ENCODE measurements at places on chromosomes 12 and 14.

DNA sequence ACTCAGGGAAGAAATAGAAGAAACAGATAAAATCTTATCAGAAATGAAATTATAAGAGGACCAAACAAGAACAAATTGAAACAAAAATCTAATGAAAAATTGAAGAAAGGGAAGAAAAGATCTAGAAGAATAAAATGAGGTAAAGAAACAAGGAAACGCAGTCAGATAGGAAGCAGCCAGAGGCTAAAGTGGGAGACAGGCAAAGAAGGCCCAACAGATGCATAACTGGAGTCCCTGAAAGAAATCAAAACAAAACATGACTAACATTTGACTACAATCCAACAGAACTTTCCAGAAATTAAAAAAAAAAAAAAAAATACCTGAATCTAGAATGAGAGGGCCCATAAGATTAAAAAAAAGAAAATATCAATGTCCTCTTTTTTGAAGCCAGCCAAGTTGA, 65.6 kb downstream of the AMN start:
- no peak for DNase-seq

GRCh38 chr14:98035396-98035795, 1236.6 kb downstream of the BCL11B start:
- DNase-seq, result no peak

GRCh38 chr14:57987051-57987450, 121.2 kb upstream of the SLC35F4 start:
- DNase-seq, result no peak

GRCh38 chr12:96194971-96195844, 1.0 kb downstream of the ELK3 start:
- peak; percentile 83 for DNase-seq

DNA sequence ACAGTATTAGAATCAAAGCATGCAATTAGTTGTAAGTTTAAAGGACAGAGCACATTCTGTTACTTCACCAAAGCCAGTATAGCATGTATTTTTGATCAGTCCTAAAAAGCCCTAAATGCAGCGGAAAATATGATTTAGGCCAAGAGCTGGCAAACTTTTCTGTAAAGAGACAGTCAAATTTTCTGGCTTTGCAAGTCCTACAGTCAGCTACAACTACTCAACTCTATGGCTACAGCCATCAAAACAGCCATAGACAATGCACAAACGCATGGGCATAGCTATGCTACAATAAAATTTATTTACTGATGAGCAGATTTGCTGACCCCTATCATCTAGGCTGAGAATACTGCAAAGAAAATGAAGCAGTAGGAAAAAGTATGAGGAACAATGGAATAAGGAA, 52.9 kb downstream of the ATXN2 start:
- DNase-seq, result no peak

GRCh38 chr12:88921890-88922532, 341.7 kb upstream of the KITLG start:
- DNase-seq, result no peak

GRCh38 chr12:28223858-28224257, 33.6 kb downstream of the CCDC91 start:
- no peak for DNase-seq

- no peak for DNase-seq
Measured at GRCh38 chr14:34364201-34364600, 97.8 kb downstream of the SPTSSA start.

All from muscle of back (tissue), 13 donors.